ENCODE measurements at places on chromosomes 3 and 15. TPM values are rescaled to one million over a fixed set of nuclear protein-coding genes. Genes with fewer than 3 reads are reported as not detected.

DNA sequence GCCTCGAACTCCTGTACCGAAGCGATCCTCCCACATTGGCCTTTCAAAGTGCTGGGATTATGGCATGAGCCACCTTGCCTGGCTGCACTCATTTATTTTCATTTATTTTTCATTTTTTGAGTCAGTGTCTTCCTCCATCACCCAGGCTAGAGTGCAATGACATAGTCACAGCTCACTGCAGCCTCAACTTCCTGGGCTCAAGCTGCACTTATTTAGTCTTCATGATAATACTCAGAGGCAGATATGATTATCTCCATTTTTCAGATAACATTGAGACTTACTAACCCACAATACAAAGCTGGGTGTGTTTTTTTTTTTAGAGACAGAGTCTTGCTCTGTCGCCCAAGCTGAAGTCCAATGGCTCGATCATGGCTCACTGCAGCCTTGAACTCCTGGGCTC, 10.0 kb downstream of the PRKCI start:
- no peak for DNase-seq

GRCh38 chr3:189641776-189642175, 10.6 kb downstream of the TP63 start:
- DNase-seq = no peak

- DNase-seq = peak; percentile 98
Observed at GRCh38 chr15:56464893-56465520, at the start of gene MNS1. Gene MNS1 (minus strand): TSS chr15:56465137. CDS start chr15:56464972, 165 bp downstream.

Gene MYH15
- 7.3 TPM for total RNA-seq

Gene XCR1
- not detected for total RNA-seq

Measured in HT1080 (cell line).